Left ventricle myocardium superior (tissue), 1 donor: ENCODE measurements at places on chromosomes 3 and 15.
A peak's percentile ranks its signal among the peaks of the same experiment; 100 is the strongest.

GRCh38 chr15:85772668-85773067, 22.1 kb downstream of the KLHL25 start:
- DNase-seq = peak; percentile 61

DNA sequence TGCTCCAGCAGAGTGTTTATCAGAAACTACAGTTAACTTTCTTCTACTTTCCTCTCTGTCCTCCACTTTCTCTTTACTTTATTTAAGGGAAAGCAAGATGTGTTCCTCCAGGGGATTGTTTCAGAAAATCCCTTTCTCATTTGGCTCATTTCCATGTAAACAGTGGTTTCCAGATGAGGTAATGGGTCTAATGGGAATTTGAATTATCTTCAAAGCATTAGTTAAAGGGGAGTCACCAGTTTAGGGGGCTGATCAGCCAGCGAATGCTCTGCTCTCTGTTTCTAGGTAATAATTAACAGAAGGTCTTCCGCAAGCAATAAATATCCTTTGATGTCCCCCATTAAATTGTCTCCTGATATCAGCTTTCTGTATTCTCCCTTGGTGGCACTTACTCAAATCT, 30.4 kb upstream of the ZNF639 start:
- no peak for DNase-seq

DNA sequence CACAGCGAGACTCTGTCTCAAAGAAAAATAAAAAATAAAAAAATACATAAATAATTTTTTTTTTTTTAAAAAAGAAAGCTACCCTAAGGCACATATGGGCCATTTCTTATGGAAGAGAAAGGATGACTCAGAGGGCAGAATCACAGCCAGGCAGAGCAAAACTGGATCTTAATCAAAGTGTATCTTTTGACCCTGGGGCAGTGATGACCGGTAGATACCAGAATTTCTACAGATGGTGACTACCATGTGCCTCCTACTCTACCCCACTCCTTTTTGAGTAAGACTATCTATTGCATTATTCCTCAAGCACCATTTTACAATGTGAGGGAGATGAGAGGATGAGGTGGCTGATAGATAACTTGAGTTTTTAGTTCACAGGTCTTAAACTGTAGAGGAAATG, 26.0 kb downstream of the TARS3 start:
- DNase-seq = no peak

DNA sequence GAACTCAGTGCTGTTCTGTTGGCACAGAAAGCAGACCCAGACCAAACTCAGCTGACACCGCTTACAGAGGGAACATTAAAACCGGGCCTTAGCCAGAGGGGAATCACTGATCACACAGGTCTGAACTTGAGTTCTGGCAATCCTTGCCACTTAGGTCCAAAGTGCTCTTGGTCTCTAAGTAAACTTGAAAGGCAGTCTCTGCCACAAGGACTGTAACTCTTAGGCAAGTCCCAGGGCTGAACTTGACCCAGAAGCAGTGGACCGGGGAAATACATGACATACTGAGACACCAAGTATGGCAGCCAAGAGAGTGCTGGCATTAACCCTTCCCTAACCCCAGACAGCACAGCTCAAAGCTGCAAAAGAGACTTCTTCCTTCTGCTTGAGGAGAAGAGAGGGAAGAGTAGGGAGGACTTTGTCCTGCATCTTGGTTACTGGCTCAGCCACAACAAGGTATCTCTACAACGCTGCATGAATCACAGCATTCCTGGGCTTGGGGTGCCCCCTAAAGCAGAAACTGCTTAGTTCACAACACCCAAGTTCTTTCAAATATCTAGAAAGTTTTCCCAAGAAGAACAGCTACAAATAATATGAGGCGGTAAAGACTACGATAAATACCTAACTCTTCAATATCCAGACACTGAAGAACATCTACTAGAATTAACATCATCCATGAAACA, 32.5 kb downstream of the NAALADL2 start:
- DNase-seq = no peak

DNA sequence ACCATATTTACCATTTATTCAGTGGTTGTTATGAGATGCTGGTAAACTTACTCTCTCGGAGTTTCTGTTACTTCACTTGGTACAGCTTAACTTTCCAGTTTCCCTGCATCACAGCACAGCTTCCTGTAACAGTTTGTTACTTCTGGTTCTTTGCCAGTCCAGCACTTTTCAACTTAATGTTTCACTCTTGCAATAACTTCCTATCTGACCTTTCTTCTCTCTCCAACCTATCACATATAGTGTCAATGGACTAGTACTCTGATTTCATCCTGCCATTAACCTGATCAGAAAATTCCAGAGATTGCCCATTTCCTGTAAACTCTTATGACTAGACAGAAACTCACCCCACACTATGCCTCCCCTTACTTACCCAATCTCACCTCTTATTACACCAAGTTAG, 3.9 kb upstream of the ATP11B start:
- DNase-seq = no peak

GRCh38 chr3:30017901-30018300, 588.5 kb upstream of the TGFBR2 start:
- DNase-seq = no peak

- no peak for DNase-seq
Measured at GRCh38 chr15:76386178-76386577, 49.6 kb downstream of the ISL2 start.

DNA sequence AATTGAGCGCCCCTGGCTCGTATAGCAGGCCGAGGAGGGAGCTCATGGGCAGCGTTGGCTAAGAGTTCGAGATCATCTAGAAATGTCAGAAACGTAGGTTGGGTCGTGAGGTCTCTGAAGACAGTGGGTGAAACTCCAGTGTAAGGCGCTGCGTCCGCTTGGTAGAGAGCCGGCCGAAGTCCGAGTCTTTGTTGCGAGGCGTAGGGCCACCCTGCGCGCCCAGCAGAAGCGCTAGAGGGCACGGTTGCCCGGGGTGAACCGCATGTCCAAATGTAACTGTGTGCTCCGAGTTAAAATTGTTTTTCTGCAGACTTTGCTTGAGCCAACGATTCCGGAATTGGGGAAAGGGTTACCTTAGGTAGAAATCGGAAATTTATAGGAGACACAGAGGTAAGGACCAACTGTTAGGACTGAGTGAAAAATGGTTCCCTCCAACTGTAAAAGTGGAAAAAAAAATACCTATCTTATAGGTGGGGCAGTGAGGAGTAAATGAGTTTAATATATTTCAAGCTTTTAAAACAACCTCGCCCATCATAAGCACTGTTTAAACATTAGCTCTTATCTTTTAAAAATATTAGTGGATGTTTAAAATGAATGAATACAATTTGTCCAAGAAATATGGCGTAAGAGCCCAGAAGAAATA, 993 bp upstream of the SIAH2 start:
- peak; percentile 81 for DNase-seq

DNA sequence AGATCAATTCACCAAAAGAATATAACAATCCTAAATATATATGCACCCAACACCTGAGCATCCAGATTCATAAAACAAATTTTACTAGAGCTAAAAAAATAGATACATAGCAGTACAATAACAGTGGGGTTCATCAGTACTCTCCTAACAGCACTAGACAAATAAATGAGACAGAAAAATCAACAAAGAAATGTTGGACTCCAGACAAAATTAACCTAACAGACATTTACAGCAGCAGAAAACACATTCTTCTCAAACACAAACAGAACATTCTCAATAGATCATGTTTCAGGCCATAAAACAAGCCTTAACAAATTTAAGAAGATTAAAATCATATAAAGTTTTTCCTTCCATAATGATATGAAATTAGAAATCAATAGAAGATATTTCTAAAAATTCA, 124.8 kb upstream of the NECTIN3 start:
- no peak for DNase-seq

- DNase-seq = no peak
Measured at GRCh38 chr3:162337630-162338029, 841.0 kb downstream of the OTOL1 start.

DNA sequence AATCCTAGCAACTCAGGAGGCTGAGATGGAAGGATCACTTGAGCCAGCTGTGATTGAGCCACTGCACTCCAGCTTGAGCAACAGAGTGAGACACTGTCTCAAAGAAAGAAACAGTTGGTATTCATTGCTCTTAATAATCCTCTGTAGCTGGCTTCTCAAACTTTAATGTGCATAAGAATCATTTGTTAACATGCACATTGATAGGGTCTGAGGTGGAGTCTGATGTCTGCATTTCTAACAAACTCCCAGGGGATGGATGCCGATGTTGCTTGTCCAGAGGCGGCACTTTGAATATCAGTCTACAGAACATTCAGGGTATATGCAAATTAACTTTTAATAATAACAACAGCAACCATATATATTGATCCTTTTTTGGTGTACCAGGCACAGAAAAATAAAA, 39.9 kb downstream of the NKIRAS1 start:
- DNase-seq = no peak

- DNase-seq = no peak
Measured at GRCh38 chr15:63372018-63372705, 9.5 kb downstream of the CA12 start.

DNA sequence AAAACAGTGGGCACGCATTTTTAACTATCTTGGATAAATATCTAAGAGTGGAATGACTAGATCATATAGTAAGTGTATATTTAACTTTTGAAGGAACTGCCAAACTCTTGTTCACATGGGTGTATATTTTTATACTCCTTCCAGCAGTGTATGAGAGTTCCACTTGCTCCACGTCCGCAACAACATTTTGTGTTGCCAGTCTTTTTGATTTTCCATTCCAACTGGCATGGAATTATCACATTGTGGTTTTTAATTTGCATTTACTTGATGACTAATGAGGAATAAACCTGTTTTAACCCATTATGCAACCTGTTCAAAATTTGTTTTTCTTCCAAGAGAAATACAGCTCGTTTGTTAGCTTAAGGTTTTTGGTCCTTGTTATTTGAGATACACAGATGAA, 51.6 kb downstream of the ZNF621 start:
- no peak for DNase-seq

GRCh38 chr15:35168464-35168863, 83.4 kb upstream of the NANOGP8 start:
- DNase-seq = no peak

GRCh38 chr3:179463319-179463718, 12.0 kb upstream of the GNB4 start:
- DNase-seq = no peak

DNA sequence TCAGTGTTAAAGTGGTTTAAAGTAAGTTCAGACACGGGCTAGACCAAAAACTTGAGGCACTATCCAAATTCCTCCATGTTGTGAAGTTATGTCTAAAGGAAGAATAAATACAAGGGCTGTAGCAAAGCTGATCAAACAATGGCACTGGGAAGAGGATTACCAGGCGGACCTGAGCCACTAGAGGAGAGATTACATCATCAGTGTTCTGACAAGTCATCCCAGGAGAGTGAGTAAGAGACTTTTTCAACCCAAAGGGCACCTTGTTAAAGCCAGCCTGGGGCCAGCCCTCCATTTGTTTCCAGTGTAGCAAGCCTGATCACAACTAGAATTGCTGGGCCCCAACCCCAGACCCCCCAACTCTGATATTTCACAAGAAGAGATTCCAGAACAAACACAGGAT, 166.9 kb downstream of the DCLK3 start:
- no peak for DNase-seq
